Activated naive CD4-positive, alpha-beta T cell treated with anti-CD3 and anti-CD28 coated beads, Interleukin-2, amount 50 U/mL, for 16 hours (primary cell): ENCODE measurements at places on chromosomes 11 and 22.

GRCh38 chr11:46534711-46535110 is 59.1 kb downstream of the AMBRA1 start:
- DNase-seq, result no peak

DNA sequence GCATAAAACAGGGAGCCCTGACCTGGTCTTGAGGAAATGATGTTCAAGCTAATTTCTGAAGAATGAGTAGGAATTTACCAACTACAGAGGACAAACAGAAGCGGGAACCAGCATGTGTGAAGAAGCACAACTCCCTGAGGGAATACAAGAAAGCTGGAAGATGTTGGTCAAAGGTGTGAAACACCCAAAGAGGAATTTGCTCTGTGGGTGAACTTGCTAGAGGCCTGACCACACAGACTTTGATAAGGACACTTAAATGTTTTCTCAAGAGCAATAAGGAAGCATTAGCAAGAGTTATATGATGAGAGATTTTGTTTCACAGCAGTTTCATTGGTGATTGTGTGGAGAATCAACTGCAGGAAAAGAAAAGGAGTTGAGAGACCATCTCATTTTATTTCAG is 17.6 kb downstream of the SLC5A12 start:
- DNase-seq, result no peak

- no peak for DNase-seq
Observed at GRCh38 chr11:29217901-29218300, 798.9 kb downstream of the KCNA4 start.

- no peak for DNase-seq
Observed at GRCh38 chr11:58770627-58771457, 39.1 kb upstream of the GLYAT start.

- DNase-seq, result no peak
Observed at GRCh38 chr11:73942010-73942409, 8.8 kb upstream of the DNAJB13 start.

DNA sequence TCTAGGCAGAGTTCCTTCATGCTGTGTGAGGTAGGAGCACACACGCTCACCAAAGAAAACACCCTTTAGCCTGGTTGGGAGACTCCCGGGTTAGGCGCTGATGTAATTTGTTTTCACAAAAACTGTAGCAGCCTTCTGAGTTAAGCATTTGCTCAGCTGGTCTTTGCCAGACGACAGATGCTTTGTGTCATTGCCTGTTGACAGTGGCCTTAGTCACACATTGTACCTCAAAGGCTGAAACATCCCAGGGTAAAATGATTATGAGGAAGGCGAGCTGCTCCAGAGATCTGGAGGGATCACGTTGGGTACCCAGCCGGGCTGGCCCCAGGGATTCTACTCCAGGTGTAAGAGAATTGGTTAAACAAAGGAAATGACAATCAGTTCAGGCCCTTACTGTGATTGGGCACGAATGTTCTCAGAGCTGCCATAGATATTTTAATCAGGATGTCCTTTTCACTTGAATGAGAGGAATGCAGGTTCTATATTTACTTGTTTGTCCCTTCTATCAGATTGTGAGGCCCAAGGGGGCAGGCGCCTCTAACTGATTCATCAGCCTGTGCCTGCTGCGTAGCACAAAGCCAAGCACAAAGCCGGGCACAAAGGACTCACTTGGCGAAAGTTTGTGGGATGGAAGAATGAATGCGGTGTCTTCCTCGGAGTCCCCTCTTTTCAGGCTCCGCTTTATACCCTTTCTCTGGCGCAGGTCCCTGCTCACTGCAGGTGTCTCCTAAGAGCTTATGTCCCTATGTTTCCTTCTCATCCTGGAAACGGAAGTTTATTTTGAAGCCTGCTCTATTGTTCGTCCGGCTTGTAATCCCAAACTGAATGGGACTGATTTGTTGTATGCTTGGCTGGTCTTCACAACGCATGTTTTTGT is 47.1 kb downstream of the ADM start:
- no peak for DNase-seq

DNA sequence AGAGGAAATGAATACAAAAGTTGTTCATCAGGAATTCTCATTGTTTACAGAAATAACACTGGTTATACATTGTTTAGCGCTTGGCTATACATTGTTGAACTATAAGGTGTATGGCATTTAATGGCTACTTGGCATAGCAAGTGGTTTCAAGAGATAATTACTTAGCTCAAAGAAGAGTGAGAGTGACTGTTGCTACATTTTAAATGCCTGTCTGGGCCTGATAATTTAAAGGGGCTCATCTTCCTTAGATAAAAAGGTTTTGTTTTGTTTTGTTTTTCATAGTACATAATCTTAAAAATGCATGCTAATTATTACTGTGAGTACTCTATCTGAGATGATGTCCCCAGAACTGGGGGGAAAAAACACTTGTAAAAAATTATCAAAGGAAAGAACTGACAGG is 1.5 kb upstream of the SMPD1 start:
- no peak for DNase-seq

GRCh38 chr11:15276621-15277020 is 161.9 kb downstream of the INSC start:
- DNase-seq, result no peak

GRCh38 chr11:25981998-25982397 is 349.9 kb upstream of the ANO3 start:
- no peak for DNase-seq

GRCh38 chr11:9962722-9963121 is 298.8 kb downstream of the SWAP70 start:
- no peak for DNase-seq

GRCh38 chr11:76267556-76267955 is 61.3 kb upstream of the WNT11 start:
- DNase-seq, result no peak

DNA sequence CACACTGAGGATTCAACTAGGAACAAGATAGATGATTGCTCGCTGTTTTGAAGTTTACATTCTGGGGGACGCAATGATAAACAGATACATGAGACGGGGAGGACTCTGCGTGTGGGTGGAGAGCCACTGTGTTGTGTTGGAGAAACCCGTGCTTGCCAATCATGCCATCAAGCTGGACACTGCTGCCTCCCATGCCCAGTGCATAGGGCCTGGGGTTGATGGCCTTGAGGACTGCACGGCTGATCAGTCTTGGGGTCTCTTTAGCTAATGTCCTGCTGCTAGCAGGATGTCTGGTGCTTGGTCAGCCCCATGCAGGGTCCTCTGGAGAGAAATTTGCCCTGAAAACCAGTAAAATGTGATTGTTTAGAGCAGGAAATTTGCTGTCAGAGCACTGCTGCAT is 221.2 kb upstream of the B3GAT1 start:
- DNase-seq, result no peak

DNA sequence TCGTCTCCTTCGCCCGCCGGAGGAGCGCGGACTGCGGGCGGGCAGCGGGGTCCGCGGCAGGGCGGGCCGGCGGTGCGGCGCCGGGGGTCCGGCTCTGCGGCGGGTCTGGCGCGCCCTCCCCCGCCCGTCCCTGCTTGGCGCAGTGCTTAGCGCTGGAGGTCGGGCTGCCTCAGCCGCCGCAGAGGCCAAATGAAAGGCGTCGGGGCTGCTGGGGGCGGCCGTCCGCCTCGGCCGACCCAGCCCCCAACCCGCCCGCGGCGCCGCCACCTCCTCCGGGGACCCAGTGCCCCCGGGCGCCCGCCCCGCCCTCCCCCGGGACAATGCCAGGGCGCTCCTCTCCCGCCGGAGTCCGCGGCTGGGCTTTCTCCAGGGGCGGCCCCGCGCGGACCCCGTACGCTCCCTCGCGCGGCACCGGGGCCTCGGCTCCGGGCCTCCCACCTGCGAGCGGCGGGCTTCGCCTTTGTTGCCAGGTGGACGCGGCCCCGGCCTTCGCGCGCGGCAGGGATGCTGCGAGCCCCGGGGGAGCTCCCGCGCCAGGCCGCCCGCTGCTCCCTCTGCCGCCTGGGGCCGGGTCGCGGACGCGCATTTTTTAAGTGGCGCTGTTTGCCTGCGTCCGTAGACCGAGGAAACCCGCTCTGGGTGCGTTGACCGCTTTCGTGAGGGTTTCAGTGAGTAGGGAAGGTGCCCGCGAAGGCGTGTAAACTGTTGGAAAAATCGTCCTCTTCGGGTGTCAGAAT is 583 bp downstream of the APLP2 start:
- peak; percentile 51 for DNase-seq

DNA sequence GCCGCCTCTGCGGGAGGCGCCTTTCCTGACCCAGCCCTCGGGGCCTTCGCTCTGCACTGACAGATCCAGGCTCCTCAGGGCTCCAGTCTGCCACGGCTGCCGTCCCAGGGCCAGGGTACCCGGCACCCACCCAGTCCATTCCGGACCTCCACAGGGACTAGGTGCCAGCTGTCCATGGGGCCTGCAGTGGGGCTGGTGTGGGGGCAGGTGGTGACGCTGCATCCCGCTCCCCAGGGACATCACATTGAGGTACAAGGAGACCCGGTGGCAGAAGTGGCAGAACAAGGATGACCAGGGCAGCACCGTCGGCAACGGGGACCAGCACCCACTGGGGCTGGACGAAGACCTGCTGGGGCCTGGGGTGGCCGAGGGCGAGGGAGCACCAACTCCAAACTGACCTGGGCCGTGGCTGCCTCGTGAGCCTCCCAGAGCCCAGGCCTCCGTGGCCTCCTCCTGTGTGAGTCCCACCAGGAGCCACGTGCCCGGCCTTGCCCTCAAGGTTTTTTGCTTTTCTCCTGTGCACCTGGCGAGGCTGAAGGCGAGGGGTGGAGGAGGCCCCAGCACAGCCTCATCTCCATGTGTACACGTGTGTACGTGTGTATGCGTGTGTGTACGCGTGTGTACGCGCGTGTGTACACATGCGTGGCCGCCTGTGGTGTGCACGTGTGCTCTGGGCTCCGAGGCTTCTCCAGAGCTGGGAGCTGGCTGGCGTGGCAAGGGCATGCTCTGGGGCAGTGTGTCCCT is 16.7 kb downstream of the RNH1 start:
- no peak for DNase-seq

DNA sequence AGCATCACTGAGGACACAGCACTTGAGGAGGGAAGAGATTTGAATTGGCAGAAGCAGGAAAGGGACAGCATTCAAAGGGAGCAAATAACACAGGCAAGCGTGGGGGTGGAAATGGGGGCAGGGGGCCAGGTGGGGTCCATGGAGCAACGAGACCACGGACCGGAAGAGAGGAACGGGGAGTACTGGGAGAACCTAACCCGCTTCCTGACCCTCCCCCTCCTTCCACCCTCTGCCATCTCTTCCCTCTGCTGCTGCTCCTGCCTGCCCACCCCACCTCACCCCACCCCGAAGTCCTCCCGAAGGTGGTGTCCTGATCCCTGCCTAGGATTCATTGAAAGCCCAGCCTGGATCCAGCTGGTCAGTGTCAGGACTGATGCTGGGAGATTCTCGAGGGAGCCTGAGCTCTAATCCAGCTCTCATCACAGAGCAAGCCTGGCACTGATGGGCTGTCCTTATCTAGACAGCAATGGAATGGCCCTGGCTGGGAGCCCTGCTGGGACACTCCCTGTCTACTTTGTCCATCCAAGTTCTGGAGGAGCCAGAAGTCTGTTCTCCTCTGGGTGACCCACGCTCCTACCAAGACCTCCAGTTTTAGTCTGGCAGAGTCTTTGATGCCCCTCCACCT is 105.0 kb downstream of the TRIM29 start:
- no peak for DNase-seq

DNA sequence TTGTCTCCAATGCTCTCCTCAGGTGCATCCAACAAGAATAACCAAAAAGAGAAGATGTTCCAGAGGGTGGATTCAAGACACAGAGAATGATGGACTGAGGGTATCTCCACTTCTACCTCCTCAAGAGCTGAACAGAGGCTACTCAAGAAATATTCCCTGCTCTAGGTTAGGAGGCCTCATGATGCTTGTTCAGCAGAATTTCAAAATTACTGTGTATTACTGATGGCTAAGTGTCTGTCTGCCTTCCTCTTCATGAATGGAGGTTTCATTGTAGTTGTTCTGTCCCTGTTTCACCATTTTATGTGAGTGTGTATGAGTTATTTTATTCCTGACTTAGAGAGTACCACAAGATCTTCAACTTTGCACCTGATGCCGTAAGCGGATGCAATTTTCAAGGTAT is 76.8 kb downstream of the JRKL start:
- no peak for DNase-seq

DNA sequence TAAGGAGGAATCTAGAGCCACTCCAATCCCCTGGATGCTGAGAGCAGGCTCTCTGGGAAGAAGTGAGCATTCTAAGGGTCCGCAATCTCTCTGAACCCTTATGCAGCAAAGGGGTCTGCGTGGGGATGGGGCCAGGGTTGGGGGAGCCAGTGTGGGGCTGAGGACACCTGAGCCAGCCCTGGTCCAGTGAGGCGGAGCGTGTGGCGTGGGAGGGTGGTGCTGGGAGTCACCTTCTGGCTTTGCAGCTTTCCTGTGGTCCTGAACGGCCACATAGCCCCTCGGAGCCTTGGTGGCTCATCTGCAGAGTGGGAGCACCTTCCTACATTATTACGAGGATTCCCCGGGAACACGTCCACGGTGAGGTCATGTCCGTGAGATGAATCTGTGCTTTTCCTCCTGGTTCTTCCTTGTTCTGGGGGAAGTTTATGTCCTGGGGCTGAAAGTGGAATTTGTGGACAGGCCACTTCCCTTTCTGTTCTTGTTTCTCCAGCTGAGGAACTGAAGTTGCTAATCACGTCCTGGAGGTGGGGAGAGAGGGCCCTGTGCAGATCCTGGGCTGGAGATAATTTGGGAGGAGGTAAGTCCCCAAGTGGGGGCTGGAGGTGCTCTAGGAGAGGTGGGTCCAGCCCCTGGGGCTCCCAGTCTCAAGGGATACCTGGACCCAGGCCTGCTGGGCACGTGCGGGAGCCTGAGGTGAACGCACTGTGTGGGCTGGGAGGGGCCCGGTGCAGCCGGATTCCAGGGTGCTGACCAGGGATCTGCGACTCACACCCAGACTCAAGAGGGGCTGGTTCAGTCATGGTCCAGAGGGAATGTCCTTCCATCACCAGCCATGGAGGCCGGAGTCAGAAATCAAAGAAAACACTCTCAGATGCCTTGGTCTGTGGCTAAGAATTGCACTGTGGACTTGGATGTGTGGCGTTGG is 6.1 kb downstream of the MRGPRE start:
- DNase-seq, result peak; percentile 8

- DNase-seq, result no peak
Observed at GRCh38 chr11:2094354-2095197, 44.6 kb downstream of the IGF2 start.
